ENCODE measurements at places on chromosomes 3 and 15. TPM values are rescaled to one million over a fixed set of nuclear protein-coding genes. Genes with fewer than 3 reads are reported as not detected.

DNA sequence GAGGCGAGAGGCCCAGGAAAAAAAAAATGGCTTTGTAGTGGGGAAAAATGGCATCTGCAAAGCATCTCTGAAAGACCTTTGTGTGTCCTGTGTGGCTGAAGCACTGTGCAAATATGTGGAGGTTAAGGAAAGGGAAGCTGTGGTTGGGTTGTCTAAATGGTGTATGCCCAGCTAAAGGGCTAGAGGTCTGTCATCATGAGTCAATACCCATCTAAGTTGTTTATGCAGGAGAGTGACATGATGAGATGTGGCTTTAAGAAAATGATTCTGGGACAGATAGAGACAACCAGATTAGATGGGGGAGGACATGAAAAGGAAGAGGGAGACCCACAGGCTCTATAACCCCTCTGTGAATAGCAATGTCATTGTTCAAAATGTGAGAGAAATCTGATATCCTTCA, 280.7 kb downstream of the MFSD1 start:
- no peak overlapping the region for H3K4me3 ChIP-seq
- no peak for DNase-seq

GRCh38 chr15:51049081-51049480, 45.6 kb downstream of the TNFAIP8L3 start:
- peaks cover 18% of the 10 kb centered on the region for H3K27me3 ChIP-seq
- peaks cover 3% of the 10 kb centered on the region for H3K4me1 ChIP-seq
- no peaks in the 10 kb centered on the region for H3K36me3 ChIP-seq
- no peak overlapping the region for H3K4me3 ChIP-seq
- no peak for DNase-seq

DNA sequence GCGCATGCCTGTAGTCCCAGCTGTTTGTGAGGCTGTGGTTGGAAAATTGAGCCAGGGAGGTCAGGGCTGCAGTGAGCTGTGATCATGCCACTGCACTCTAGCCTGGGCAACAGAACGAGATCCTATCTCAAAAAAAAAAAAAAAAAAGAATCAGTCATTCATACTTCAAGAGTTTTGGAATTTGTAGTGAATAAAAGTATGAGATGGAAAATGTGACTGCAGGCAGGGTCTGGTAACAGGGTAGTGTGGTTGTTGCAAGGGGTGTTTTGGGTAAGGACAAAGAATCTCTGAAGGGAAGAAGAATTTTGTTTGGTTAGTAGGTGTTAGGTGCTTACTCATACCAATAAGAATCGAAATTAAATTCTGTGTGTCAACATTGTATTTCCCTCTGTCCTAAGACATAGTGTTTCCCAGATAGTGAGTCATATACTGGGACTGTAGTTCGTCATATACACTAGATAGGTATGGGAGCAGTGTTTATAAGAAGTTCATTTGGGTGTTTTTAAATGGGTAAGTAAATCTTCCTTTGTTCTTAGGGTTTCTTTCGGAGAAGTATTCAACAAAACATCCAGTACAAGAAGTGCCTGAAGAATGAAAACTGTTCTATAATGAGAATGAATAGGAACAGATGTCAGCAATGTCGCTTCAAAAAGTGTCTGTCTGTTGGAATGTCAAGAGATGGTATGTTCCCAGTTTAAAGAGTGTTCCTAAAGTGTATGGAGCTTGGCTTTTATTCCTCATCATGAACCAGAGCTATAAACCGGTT, 14.2 kb downstream of the NR1D2 start:
- no peak overlapping the region for H3K4me3 ChIP-seq
- H3K4me1 ChIP-seq: peaks cover 2% of the 10 kb centered on the region
- no peak overlapping the region for H3K27ac ChIP-seq
- peaks cover 2% of the 10 kb centered on the region for H3K36me3 ChIP-seq

DNA sequence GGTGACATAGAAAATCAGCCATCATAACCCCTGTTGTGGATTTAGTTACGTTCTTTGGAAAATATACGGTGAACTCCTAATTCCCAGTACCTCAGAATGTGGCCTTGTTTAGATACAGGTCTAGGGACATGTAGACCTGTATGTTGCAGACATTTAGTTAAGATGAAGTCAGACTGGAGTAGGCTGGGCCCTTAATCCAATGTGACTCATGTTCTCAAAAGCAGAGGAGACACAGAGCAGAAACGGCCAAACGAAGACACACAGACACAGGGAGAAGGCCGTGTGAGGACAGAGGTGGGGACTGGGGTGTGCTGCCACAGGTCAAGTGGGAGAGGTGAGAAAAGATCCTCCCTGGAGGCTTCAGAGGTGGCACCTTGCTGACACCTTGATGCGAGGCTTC, 119.0 kb upstream of the PROK2 start:
- H3K4me3 ChIP-seq: no peak overlapping the region
- H3K27ac ChIP-seq: no peak overlapping the region
- H3K4me1 ChIP-seq: peaks cover 11% of the 10 kb centered on the region
- H3K27me3 ChIP-seq: peaks cover 6% of the 10 kb centered on the region

IL5RA gene
- total RNA-seq: not detected

CAMP gene
- total RNA-seq: not detected

DNA sequence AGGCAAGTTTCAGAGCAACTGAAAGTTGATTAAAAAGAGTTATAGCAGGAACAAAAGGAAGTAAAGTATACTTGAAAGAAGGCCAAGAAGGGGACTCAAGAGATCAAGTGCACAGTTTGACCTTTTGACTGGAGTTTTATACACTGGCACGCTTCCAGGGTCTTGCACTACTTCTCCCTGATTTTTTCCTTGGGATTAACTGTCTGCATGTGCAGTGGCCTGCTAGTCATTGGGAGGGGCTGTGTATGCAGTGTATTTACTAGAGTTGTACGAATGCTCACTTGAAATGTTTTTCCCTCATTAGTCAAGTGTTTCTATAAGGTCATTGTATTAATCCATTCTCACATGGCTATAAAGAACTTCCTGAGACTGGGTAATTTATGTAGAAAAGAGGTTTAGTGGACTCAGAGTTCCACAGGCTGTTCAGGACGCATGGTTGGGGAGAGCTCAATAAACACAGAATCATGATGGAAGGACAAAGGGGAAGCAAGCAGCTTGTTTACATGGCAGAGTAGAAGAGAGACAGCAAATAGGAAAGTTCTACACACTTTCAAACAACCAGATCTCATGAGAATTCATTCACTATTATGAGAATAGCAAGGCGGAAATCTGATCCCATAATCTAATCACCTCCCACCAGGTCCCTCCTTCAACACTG, 571.8 kb downstream of the ZPLD1 start:
- no peaks in the 10 kb centered on the region for H3K36me3 ChIP-seq
- H3K27ac ChIP-seq: no peak overlapping the region
- H3K4me3 ChIP-seq: no peak overlapping the region
- H3K4me1 ChIP-seq: no peaks in the 10 kb centered on the region
- no peak for DNase-seq

- no peaks in the 10 kb centered on the region for H3K4me1 ChIP-seq
- DNase-seq: no peak
- H3K36me3 ChIP-seq: no peaks in the 10 kb centered on the region
- H3K4me3 ChIP-seq: no peak overlapping the region
Measured at GRCh38 chr3:173916799-173917198, 519.3 kb downstream of the NLGN1 start.

GRCh38 chr3:47299381-47300318, 16.9 kb downstream of the KLHL18 start:
- H3K36me3 ChIP-seq: peaks cover 27% of the 10 kb centered on the region
- no peaks in the 10 kb centered on the region for H3K27me3 ChIP-seq
- H3K4me3 ChIP-seq: no peak overlapping the region
- peaks cover 24% of the 10 kb centered on the region for H3K4me1 ChIP-seq

GRCh38 chr15:67834581-67835296, 5.1 kb downstream of the RNU6-1 start:
- H3K4me3 ChIP-seq: peak overlapping the region; percentile 66
- DNase-seq: no peak
- H3K27me3 ChIP-seq: peaks cover 69% of the 10 kb centered on the region
- H3K27ac ChIP-seq: no peak overlapping the region
- peaks cover 51% of the 10 kb centered on the region for H3K4me1 ChIP-seq
- H3K36me3 ChIP-seq: no peaks in the 10 kb centered on the region

GRCh38 chr3:50588759-50589433, 19.6 kb downstream of the HEMK1 start:
- H3K36me3 ChIP-seq: peaks cover 54% of the 10 kb centered on the region
- peak overlapping the region; percentile 62 for H3K4me3 ChIP-seq
- no peaks in the 10 kb centered on the region for H3K27me3 ChIP-seq
- peak overlapping the region; percentile 98 for H3K27ac ChIP-seq

TEX55 gene
- not detected for total RNA-seq

DNA sequence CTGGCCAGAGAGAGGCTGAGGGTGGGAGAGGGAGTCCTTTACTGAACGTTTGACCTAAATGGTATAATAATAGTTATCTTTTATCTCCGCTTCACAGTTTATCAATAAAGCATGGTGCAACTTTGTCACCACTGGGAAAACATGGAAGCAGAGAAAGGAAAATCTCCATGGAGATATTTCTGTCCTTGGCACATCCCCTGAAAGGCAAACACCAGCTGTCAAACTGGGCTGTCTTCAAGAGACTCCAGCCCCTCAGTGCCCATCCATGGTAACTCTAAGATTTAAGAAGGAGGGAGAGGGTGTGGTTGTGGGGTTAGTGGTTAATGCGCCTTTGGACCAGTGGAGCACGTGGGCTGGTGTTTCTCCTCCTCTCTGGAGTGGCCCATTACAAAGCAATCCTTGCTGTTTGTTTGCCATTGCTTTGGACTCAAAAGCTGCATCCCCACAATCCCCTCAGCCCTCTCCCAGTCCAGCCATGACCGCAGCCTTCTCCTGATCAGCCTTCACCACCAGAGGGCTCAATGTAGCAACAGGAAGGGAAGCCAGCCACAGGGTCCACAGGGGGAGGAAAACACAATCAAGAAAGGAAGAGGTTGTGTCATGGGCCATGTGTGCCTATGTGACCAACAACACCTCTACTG, 38.2 kb upstream of the FAM174B start:
- no peak overlapping the region for H3K27ac ChIP-seq
- DNase-seq: no peak
- H3K36me3 ChIP-seq: no peaks in the 10 kb centered on the region
- H3K27me3 ChIP-seq: peaks cover 7% of the 10 kb centered on the region
- H3K4me3 ChIP-seq: no peak overlapping the region

- no peaks in the 10 kb centered on the region for H3K27me3 ChIP-seq
- no peak overlapping the region for H3K27ac ChIP-seq
- no peak overlapping the region for H3K4me3 ChIP-seq
Measured at GRCh38 chr15:25899870-25900269, 36.7 kb upstream of the ATP10A start.

DNA sequence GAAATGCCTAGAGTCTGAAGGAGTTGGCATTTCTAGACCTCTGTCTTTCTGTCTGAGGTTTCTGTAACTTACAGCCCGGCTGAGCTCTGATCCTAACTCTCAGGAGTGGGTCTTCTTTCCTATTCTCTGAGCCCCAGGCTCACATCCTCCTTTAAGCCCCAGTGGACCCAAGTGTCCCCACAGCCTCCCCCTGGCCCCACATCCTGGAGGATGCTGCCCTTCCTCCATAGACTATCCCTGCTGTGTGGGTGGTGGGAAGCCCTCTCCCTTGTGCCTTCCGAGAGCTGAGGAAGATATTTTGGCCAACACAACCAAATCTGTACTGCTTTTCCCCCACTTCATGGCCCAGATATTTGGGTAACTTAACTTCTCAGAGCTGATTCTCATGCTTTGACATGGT, 151.3 kb downstream of the LRTM1 start:
- DNase-seq: no peak
- H3K4me3 ChIP-seq: no peak overlapping the region
- H3K27ac ChIP-seq: no peak overlapping the region
- H3K4me1 ChIP-seq: no peaks in the 10 kb centered on the region
